ENCODE measurements at places on chromosomes 4 and X.

DNA sequence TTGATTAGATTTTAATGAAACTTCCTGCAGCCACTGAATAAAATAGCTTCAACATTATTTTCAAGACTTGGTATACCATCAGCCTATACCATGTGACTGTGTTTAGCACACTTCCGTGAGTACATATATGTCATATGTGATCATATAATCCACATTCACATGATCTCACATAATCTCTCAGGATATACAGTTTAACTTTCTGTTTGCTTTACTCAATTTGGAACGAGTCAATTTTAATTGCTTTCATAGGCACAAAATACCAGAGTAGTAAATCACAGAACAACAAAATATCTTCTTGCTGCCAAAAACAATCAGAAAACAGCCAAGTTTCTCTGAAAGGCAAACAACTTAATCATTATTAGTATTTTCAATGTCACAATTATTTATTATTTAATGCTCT is 731.1 kb upstream of the DIAPH2 start:
- DNase-seq = no peak

GRCh38 chrX:128754130-128754529 is 701.9 kb upstream of the ACTRT1 start:
- no peak for DNase-seq

DNA sequence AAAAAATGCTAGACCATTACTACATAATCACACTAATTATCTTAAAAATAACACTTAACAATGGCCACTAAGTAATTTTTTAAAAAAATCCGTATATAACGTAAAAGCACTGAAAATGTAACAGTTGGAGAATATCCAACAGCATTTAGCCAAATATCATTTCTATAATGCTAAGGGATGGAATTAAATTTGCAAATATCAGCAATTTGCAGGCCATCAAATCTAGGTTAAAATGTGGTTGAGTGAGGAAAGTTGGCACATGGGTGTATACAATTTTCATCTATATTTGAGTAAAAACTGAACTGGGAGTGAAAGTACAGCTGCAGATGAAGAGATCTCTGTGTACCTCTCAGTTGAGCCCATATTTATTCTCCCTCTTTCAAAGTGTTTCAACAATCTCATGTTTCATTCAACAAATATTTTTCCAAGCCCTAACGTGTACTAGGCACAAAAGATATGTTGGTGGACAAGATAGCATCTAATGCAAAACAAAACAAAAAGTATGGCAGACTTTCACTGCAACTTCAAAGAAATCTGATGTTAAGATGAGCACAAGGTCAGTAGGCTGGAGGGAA is 63.0 kb downstream of the MBNL3 start:
- DNase-seq = no peak

DNA sequence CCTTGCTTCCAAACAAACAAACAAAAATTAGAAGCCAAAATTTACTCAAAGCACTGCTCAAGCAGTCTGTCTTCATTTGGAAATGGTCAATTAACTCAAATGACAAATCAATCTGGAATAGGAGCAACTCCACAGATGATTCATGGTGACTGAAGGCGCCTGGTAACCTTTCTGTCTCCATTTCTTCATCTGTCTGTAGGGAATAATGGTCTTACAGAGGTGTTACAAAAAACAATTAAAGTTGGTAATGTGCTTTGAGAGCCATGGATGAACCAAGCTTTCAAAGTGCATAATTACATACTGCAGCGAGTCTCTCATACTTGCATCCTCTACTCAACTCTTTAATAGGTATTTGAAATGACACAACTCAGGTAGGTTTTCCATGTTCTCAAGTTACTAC is 38.3 kb upstream of the STAG2 start:
- DNase-seq = no peak

DNA sequence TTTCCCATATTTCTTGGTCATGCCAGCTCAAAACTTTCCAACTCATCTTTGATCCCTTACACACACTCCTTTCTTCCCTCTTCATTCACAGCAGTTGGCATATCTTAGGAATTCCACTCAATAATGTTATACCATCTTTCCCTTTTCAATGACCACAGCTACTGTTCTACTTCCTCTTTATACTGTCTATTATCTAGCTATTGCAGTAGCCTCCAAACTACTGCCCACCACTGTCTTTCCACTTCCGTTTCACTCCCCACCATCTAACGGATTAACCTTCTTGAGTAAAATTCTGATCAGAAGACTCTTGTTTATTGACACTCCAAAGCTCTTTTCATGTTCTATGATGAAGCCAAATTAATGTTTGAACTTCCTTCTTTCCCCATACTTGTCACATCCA is 55.8 kb downstream of the ADAMTS3 start:
- no peak for DNase-seq

DNA sequence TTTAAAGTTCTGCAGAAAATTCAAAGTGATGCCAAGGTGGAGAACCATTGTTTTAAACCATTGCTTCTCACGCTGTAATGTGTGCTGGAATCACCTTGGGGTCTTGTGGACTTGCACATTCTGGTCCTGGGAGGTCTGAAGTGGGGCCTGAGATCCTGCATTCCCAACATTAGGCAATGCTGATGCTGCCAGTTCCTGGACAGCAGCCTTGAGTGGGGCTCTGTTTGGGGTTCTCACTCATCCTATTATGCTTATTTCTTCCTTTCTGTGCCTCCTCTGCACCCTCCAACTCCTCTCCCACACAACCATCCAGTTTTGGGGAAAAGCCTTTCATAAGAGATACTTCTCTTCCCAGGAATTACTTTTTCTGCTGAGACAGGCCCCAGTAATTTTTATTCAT is 44.2 kb upstream of the RASSF6 start:
- no peak for DNase-seq

- no peak for DNase-seq
Observed at GRCh38 chr4:136935305-136935704, 597.0 kb downstream of the PCDH18 start.

GRCh38 chr4:5852523-5853202 is 40.2 kb downstream of the CRMP1 start:
- DNase-seq = no peak

- DNase-seq = no peak
Observed at GRCh38 chr4:164467493-164467892, 286.4 kb upstream of the SMIM31 start.

GRCh38 chrX:31201503-31201902 is 129.7 kb upstream of the FTHL17 start:
- no peak for DNase-seq

GRCh38 chr4:161463436-161463835 is 700.4 kb downstream of the FSTL5 start:
- no peak for DNase-seq

GRCh38 chr4:85783483-85783882 is 308.5 kb downstream of the ARHGAP24 start:
- DNase-seq = no peak

- DNase-seq = no peak
Observed at GRCh38 chr4:88807499-88807898, 109.9 kb upstream of the NAP1L5 start.

- DNase-seq = no peak
Observed at GRCh38 chr4:27005905-27006590, 145.4 kb downstream of the STIM2 start.
